HepG2 (cell line): ENCODE measurements at places on chromosomes 11 and 22. TPM values are rescaled to one million over a fixed set of nuclear protein-coding genes. Genes with fewer than 3 reads are reported as not detected.

The LMNTD2 gene
- 3.1 and 3.6 TPM in 2 replicates for polyA plus RNA-seq

The SCGB1D2 gene
- not detected in 2 replicates for polyA plus RNA-seq

The SHANK2 gene
- 13.0 and 16.0 TPM in 2 replicates for polyA plus RNA-seq

The GLYATL2 gene
- not detected in 2 replicates for polyA plus RNA-seq

The TSGA10IP gene
- polyA plus RNA-seq = 0.07 TPM in 1 of 2 replicates, not detected in the other

The P2RY2 gene
- 0.95 and 1.6 TPM in 2 replicates for polyA plus RNA-seq

The HBG2 gene
- not detected in 2 replicates for polyA plus RNA-seq

The TMPRSS13 gene
- polyA plus RNA-seq = not detected in 2 replicates

The TRIM49D2 gene
- polyA plus RNA-seq = not detected in 2 replicates

The CD3D gene
- 6.6 and 7.2 TPM in 2 replicates for polyA plus RNA-seq

The RIC3 gene
- polyA plus RNA-seq = not detected in 2 replicates
